ENCODE measurements at places on chromosomes 3 and 15.

DNA sequence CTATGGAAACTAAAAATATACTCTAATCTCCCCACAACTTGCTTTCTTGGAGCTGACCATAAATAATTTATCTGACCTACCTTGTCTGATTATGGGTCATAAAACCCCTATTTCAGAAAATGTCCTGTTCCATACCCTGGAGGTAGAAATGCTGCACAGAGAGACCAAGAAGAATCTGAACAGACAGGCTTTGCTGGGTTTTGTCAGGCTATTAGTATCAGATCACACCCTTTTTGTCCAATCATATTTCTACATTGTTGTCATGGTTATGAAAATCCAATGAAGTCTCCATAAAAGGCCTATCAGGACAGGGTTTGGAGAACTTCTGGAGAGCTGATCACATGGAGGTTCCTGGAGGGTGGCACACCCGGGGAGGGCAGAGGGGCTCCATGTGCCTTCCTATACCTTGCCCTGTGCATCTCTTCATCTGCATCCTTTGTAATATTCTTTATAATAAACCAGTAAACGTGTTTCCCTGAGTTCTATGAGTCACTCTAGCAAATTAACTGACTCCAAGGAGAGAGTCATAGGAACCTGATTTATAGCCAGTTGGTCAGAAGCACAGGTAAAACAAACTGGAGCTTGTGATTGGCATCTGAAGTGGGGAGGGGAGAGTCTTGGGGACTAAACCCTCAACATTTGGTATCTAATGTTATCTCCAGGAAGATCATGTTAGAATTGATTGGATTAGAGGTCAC is 58.1 kb downstream of the NGLY1 start:
- no peaks in the 10 kb centered on the region for H3K4me1 ChIP-seq
- peaks cover 19% of the 10 kb centered on the region for H3K36me3 ChIP-seq
- peak overlapping the region; percentile 6 for H3K27ac ChIP-seq

DNA sequence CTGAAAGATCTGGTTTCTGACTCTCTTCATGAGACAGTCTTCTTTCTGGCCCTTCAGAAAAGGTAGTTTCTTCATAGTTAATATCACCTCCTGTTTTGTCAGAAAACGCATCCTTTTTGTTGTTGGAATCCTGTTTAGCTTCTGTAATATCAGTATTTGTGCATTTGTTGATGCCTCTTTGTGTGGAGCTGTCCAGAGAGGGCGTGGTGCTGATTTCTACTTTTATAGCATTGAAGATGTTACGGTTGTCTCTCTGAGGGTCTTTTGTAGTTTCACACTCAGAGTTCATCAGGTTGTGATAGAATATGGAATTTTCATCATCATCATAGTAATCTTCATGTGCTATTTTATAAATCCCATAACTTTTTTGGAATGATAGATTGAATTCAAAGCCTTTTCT is 8.9 kb downstream of the GPR149 start:
- no peak overlapping the region for H3K4me3 ChIP-seq
- H3K36me3 ChIP-seq = no peaks in the 10 kb centered on the region
- H3K4me1 ChIP-seq = no peaks in the 10 kb centered on the region
- H3K27me3 ChIP-seq = no peaks in the 10 kb centered on the region
- no peak overlapping the region for H3K27ac ChIP-seq

DNA sequence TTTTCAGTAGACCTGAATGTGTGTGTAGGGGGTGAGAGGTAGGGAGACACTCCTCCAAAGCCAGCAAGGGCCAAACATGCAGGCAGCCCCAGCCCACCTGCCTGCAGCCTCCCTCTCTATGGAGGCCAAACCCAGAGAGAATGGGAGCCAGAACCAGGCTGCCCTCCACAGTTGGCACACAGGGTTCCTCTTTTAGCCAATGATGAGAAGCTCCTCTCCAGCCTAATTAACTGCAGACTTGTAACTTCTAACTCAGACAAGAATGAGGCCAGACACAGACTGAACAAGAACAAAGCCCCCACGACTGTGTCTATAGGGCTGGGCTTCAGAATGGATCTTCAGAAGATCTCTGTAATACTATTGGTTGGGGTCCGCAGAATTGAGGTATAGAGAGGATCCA is 12.3 kb upstream of the TLE3 start:
- no peak overlapping the region for H3K4me3 ChIP-seq
- peaks cover 8% of the 10 kb centered on the region for H3K4me1 ChIP-seq
- peaks cover 6% of the 10 kb centered on the region for H3K27me3 ChIP-seq
- H3K36me3 ChIP-seq = peaks cover 2% of the 10 kb centered on the region
- H3K27ac ChIP-seq = no peak overlapping the region
- no peak for DNase-seq

DNA sequence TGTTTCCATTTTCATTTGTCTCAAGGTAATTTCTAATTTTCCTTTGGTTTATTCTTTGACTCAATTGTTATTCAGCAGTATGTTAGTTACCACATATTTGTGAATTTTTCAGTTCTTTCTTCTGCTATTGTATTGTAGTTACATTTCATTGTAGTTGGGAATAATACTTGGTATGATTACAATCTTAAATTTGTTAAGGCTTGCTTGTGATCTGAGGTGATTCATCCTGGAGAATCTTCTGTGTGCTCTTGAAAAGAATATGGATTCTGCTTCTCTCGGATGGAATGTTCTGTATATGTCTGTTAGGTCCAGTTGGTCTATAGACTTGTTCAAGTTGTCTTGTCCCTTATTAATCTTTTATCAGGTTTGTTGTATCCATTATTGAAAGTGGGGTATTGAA is 63.4 kb upstream of the VEPH1 start:
- H3K36me3 ChIP-seq = no peaks in the 10 kb centered on the region
- no peak overlapping the region for H3K27ac ChIP-seq
- peaks cover 2% of the 10 kb centered on the region for H3K27me3 ChIP-seq
- H3K4me3 ChIP-seq = no peak overlapping the region
- DNase-seq = no peak
- no peaks in the 10 kb centered on the region for H3K4me1 ChIP-seq

- peaks cover 6% of the 10 kb centered on the region for H3K4me1 ChIP-seq
- no peak overlapping the region for H3K27ac ChIP-seq
- no peak overlapping the region for H3K4me3 ChIP-seq
Observed at GRCh38 chr3:129746629-129747028, 140.2 kb upstream of the PLXND1 start.

DNA sequence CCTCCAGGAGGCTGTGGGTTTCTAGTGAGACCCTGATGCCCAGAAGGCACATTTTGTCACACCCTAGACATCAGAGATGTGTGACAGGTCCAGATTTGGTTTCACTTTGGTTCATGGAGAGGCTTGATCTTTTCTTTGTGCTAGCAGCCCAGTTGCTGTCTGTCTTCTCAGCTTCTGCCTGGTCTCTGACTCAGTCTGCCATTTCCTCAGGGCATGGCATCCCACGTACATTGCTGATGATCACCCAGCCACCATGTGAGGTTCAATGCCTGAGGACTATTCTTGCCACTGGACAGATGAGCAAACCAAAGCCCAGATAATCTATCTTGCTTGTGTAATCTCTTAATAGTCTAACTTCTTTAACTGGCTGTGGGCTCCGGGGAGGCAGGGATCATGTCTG is 144.9 kb upstream of the MRPS22 start:
- H3K4me3 ChIP-seq = no peak overlapping the region
- H3K27ac ChIP-seq = no peak overlapping the region
- H3K27me3 ChIP-seq = peaks cover 7% of the 10 kb centered on the region
- DNase-seq = no peak
- H3K4me1 ChIP-seq = no peaks in the 10 kb centered on the region

GRCh38 chr3:171783626-171784025 is 26.7 kb downstream of the PLD1 start:
- H3K27me3 ChIP-seq = peaks cover 2% of the 10 kb centered on the region
- no peak overlapping the region for H3K27ac ChIP-seq
- no peak overlapping the region for H3K4me3 ChIP-seq

DNA sequence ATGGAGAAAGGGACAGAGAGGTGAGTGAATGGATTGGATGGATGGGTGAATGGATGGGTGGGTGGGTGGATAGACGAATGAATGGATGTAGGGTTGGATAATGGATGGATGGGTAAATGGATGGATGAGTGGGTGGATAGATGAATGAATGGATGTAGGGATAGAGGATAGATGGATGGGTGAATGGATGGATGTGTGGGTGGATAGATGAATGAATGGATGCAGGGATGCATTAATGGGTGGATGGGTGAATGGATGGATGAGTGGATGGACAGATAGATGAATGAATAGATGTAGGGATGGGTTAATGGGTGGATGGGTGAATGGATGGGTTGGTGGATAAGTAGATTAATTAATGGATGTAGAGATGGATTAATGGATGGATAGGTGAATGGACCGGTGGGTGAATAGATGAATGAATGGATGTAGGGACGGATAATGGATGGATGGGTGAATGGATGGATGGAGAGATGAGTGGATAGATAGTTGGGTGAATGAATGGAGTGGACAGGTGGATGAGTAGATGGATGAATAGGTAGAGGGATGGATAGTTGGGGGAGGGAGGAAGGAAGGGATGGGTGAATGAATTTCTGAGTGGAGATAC is 28.6 kb downstream of the CACNA2D3 start:
- no peaks in the 10 kb centered on the region for H3K36me3 ChIP-seq
- H3K4me3 ChIP-seq = no peak overlapping the region
- no peak overlapping the region for H3K27ac ChIP-seq
- no peak for DNase-seq

DNA sequence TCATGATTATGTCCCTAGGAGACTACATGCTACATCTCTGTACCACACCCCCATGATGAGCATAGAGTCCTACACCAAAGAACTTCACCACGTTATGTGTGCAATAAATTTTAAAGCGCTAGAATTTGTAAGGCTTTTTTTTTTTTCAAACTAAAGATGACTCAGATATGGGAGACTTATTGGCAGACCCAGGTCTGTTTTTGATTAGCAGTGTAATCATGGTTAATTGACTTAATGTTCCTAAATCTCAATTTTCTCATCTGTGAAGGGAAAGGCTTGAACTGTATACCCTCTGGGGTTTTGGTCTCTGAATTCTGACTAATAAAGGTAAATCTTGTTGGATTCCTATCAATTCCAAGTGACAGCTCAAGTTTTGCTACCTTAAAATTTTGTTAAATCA is 26.4 kb downstream of the ABI3BP start:
- H3K4me1 ChIP-seq = no peaks in the 10 kb centered on the region
- DNase-seq = no peak
- H3K27me3 ChIP-seq = peaks cover 6% of the 10 kb centered on the region
- H3K27ac ChIP-seq = no peak overlapping the region
- no peak overlapping the region for H3K4me3 ChIP-seq

DNA sequence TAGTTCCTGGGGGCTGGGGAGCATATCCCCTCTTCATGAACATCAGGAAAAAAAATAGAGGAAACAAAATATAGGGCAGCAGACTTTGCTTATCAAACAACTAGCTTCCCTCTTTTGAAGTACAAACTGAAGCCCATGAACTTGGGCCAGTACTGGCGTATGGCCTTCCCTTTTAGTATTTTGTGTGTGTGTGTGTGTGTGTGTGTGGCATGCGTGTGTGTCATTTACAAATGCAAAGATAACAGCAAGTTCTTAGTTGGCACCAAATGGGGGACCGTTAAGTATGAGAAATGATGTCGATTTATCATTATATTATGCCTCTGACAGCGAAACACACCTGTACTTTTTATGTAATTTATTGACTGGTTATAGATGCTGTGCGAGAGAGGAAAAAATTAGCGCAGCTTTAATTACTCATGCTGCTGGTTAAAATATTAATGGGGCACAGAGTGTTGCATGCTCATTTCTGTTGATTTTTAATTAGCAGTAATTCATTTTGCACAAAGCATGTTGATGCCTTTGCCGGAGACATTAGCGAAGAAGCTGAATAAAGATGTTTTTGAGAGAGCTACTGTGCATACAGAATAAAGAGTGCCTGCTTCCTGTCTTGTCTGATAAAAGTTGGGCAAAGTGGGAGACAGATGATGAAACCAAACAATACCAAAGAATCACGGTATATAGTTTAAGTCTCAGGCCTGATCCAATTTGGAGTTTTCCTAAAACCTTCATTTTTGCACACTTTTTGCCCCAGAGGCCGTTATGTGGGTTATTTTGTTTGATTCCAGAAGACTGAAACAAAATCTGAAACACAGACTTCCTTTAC is 297.1 kb downstream of the SATB1 start:
- H3K36me3 ChIP-seq = no peaks in the 10 kb centered on the region
- peaks cover 18% of the 10 kb centered on the region for H3K4me1 ChIP-seq
- no peak overlapping the region for H3K4me3 ChIP-seq
- no peaks in the 10 kb centered on the region for H3K27me3 ChIP-seq
- DNase-seq = no peak
- H3K27ac ChIP-seq = peak overlapping the region; percentile 84

DNA sequence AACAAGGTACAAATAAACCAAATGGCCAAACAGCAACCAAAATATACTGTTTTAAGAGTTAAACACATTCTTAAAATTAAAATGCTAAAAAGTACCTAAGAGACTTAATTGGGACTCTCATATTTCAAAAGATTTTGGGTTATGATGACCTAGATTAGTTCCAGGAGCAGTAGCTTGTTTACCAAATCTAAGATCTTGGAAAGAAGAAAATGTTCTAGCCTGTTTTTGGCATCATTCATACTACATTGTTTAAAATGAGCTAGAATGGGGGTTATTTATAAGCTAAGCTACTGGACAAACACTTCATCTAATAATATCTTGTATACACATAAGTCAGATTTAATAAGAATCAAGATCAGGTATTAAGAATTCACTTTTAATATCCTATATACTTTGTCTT is 22.8 kb downstream of the ATOSA start:
- DNase-seq = no peak
- no peaks in the 10 kb centered on the region for H3K27me3 ChIP-seq
- H3K4me3 ChIP-seq = no peak overlapping the region
- peaks cover 23% of the 10 kb centered on the region for H3K4me1 ChIP-seq

DNA sequence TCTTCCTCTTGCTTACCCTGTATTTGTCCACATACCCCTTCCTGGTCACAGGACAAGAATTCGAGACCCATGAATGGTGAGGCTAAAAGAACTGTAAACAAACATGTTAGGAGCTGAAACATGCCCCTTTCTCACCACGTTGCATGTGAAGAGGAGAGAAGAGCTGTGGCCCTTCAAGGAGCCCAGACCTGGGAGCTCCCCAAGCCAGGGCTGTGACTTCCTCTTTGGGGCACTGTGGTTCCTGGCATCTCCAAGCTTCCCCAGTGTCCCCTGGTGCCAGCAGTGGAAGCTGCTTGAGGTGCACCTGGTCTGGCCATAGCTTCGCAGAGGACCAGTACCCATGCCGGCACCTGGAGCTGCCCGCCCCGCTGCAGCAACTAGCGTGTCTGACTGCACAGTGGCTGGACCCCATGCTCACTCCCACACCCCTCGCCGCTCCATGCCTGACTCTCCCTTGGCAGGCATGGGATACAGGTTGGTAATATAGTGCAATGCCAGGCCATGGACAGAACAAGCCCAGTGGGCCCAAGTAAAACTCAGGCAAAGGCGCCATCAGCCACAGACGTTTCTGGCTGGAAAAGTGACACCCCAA is 9.9 kb downstream of the SPCS1 start:
- DNase-seq = no peak
- no peak overlapping the region for H3K27ac ChIP-seq
- peaks cover 16% of the 10 kb centered on the region for H3K36me3 ChIP-seq
- H3K4me1 ChIP-seq = peaks cover 3% of the 10 kb centered on the region

- H3K4me3 ChIP-seq = no peak overlapping the region
- no peaks in the 10 kb centered on the region for H3K4me1 ChIP-seq
- H3K27me3 ChIP-seq = peaks cover 5% of the 10 kb centered on the region
- no peak overlapping the region for H3K27ac ChIP-seq
- no peaks in the 10 kb centered on the region for H3K36me3 ChIP-seq
Observed at GRCh38 chr15:58081456-58081855, 15.9 kb upstream of the ALDH1A2 start.

Data from memory B cell (primary cell).